ENCODE measurements at places on chromosomes 5 and 9.

- no peak for DNase-seq
These were observed 31.2 kb upstream of the NDUFB6 start for GRCh38 chr9:32603914-32604852.

- no peak for DNase-seq
These were observed 325.3 kb downstream of the TLE1 start for GRCh38 chr9:81363916-81364480.

DNA sequence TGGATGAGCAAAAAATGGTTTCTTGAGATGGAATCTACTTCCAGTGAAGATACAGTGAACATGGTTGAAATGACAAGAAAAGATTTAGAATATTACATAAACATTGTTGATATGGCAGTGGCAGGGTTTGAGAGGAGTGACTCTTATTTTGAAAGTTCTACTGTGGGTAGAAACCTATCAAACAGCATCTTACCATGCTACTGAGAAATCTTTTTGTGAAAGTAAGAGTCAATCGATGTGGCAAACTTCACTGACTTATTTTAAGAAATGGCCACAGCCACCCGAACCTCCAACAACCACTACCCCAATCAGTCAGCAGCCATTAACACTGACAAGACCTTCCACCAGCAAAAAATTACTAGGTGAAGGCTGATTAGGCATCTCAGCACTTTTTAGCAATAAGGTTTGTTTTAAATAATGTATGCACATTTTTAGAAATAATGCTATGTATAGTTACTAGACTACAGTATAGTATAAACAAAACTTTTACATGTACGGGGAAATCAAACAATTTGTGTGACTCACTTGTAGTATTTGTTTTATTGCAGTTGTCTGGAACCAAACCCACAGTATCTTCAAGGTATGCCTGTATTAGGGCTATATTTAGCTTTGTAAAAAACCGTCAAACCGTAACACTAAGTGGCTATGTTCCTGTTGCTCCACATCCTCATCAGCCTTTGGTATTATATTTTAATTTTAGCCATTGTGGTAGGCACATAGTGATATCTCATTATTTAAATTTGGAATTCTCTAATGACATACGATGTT lies 30.6 kb upstream of the ADAMTS6 start:
- no peak for DNase-seq

- no peak for DNase-seq
These were observed 25.5 kb upstream of the SLC6A3 start for GRCh38 chr5:1470762-1471211.

All from suppressor macrophage treated with lipopolysaccharide for 4 hours (primary cell).